ENCODE measurements at places on chromosomes 6 and 20.

DNA sequence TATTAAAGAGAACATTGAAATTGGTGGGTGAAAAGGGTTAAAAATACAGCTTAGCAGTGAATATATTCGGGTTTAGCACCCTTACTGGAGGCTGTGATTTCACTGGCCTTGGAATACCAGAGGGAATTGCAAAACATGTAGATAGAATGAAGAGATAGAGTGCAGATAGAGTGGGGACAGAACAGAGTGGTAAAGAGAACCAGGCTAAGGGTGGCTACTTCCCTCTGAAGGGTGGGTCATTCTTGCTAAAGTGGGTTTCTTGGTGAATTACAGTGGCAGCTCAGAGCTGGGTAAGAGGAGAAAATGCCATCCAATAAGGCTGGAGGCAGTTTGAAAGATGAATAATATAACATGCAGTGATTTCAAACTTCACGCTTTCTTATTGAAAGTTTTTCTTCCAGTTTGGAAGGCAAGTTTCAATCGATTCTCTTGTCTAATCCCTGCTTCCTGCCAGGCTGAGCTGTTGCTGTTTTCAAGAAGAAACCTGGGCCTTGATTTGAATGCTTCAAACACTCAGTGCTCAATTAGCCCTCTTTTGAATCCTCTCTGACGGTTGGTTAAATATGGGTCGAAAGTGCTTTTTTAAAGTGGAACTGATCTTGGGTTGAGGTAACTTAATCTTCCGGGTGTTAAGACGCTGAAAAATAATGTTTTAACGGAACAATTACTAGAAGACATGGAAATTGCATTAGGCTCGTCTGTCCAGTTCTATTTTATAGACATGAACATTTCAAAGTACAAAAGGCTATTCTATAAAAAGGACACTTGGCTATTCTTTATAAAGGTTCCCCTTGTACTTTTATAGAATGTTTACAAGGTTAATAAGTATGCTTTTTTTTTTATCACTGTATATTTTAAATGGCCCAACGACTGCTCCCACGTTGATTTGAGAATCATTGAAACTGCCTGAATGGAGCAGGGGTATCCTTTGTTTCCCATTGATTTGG lies 203.3 kb downstream of the BCAS1 start:
- DNase-seq, result no peak

DNA sequence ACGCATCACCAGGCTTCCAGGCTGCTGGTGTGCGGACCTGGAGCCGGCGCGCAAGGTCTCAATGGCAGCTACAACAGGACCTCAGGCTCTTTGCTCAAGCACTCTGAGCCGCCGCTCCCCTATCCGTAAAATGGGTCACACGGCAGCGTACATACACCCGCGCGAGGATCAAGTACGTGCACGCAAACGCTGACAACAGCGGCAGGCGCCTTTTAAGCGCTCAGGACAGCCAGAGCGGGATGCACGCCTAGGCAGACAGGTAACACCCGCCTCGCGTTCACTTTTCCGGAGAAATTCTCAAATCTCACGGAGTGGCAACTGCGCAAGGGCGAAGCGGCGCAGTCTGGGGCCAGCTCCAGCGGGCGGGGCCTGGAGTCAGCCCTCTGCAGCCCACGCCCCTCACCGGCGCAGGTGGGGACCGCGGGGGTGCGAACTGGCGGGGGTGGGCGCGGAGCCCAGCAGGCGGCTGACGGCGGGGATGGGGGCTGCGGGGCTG lies 535 bp downstream of the EXOC2 start:
- no peak for DNase-seq

GRCh38 chr6:109424946-109425345 lies 15.5 kb downstream of the PPIL6 start:
- DNase-seq, result no peak

GRCh38 chr6:115194981-115195638 lies 852.3 kb upstream of the HS3ST5 start:
- no peak for DNase-seq

- DNase-seq, result no peak
Measured at GRCh38 chr6:151699719-151700118, 107.8 kb upstream of the ESR1 start.

- DNase-seq, result no peak
Measured at GRCh38 chr6:95847061-95847460, 168.7 kb upstream of the FUT9 start.

GRCh38 chr6:114144887-114145851 lies 174.2 kb upstream of the HDAC2 start:
- no peak for DNase-seq

- DNase-seq, result no peak
Measured at GRCh38 chr6:116586276-116586675, 15.0 kb downstream of the RWDD1 start.

DNA sequence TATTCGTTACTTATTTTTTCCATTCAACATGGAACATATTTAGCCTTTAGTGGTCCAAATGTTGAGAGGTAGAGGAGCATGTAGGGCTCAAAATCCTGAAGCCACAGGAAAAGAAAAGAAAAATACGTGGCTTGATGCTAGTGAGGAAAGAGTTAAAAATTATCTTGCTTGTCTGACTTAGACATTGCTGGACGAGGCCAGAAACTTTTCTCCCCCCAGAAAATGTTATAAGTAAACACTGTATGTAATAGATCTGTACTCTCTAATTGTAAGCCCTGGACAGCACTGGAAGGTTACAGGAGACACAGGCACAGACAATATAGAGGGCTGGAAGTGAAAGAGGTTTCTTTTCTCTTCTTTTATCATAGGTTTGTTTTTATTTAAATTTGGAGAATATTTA lies 165.6 kb downstream of the ZFP64 start:
- no peak for DNase-seq

DNA sequence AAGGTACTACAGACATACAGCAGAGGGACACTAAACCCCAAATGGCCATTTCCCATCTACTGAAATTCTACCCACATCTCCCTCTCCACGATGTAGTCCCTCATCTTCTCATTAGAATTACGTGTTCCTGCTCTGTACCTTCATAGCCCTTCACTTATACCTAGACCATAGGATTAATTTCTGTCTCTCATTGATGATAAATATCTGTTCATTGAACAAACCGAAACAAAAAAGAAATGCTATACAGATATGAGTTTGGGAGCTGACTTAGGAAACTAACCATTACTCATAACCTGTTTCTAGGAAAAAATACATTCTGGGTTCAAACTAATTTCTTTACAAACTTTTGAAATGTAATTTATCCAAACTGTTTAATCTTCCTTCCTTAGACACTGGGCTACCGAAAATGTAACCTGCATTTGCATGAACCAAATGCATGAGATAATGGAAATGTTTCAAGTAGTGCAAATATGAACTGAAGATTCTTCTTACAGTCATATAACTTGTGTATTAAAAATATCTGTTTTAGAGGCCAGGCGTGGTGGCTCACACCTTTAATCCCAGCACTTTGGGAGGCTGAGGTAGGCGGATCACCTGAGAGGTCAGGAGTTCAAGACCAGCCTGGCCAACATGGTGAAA lies 85.3 kb downstream of the GJA10 start:
- DNase-seq, result no peak

- DNase-seq, result no peak
Measured at GRCh38 chr6:46243754-46244153, 73.0 kb upstream of the ENPP5 start.

GRCh38 chr6:111617149-111617548 lies 11.5 kb upstream of the TRAF3IP2 start:
- no peak for DNase-seq

- no peak for DNase-seq
Measured at GRCh38 chr6:102389994-102390393, 996.5 kb downstream of the GRIK2 start.

- no peak for DNase-seq
Measured at GRCh38 chr6:106732376-106732940, 103.1 kb downstream of the QRSL1 start.

GRCh38 chr20:39468703-39469102 lies 506.6 kb downstream of the DHX35 start:
- no peak for DNase-seq

- DNase-seq, result no peak
Measured at GRCh38 chr6:37630281-37630799, 67.3 kb downstream of the MDGA1 start.

DNA sequence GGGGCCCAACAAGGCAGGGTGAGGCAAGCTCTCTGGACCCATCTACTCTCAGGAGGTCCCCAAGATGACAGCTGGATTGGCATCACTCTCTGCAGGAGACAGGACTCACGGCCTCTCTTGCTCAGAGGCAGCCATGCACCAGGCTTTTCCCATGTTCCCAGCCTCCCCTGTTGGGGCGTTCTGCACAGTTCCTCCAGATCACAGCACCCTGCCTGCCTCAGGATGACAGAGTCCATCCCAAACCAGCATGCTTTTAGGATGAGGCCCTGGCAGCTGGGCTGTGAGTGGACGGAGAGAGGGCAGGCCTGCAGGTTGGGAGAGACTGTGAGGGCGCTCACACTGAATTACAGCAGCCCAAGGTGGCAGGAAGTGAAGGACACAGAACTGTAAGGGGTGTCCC lies 143.2 kb upstream of the MLN start:
- no peak for DNase-seq

GRCh38 chr20:53967527-53967926 lies 102.9 kb downstream of the BCAS1 start:
- no peak for DNase-seq

GRCh38 chr6:167471548-167471930 lies 146.7 kb downstream of the TTLL2 start:
- no peak for DNase-seq

DNA sequence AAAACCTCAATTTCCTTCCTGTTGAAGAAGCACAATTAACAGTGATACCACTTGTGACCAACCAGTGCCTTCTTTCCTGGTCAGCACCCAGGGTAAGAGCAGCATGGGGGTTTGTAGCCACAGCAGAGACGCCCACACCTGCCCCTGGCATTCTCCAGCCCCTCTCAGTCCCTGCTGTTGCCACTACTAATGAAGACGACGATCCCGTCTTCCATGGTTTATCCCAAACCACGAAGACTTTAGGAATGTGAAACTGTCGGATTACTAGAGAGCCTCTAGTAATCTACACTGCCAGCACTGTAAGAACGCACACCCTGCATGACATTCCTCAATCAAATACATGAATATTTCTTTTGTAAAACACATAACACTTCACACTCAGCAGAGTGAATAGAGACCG lies 60.0 kb downstream of the GINS1 start:
- DNase-seq, result no peak

GRCh38 chr6:3468585-3468984 lies 11.7 kb upstream of the SLC22A23 start:
- DNase-seq, result no peak

GRCh38 chr6:38836585-38836984 lies 121.5 kb downstream of the DNAH8 start:
- DNase-seq, result no peak

DNA sequence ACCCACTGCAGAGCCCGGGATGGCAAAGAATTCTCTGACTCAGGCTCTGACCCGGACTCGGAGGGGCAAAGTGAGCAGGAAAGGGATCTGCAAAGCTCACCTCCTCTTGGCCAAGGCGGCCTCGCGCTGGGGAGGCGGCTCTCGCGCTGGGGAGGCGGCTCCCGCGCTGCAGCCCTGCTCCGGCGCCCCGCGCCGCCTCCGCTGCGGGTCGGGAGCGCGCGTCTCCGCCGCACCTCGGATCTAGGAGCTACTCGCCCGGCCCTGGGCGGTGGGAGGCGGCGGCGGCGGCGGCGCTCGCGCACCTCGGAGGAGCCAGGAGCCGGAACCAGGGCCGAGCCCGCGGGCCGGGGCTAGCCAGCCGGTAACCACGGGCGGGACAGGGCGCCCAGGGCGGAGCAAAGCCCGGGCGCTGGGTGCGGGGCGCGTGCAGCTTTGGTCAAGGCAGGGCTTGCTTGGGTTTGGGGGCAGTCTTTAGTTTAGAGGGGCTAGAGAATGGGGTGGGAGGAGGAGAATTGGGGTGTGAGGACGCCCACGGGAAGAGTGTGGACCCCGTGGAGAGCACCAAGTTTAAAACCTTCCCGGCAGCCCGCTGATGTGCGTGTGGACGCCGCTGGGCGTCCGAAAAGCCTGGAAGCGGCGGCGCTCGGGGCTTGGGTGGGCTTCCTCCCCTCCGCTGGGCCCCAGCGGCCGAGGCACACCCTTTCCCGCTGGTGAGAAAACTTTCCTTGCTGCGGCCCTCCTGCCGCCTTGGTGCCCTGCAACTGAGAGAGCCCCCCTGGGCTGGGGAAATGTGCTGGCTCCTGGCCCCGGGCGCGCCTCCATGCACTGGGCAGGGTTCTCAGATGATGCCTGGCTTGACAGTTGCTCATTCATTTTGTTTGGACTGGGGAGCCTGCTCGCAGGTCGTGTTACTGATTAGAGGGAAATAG lies at the start of gene MRAP2:
MRAP2 (plus strand) TSS at position 250 of the 929 bp plus-strand sequence. CDS start 21,547 bp downstream, outside the sequence.
- DNase-seq, result no peak

DNA sequence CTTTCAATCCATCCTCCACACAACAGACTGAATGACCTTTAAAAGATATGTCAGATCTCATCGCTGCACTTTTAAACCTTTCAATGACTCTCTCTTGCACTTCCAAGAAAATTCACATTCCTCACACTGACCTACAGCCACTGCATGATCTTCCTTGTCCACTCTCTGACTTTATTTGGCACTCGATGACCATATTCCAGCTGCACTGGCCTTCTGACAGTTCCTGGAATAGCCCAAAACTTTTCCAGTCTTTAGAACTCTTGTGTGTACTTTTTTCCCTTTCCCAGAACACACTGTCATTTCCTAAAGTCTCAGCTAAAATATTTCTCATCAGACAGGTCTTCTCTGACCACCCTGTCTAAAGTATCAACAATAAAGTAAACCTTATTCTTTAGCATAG lies 174.6 kb downstream of the ADGRG6 start:
- no peak for DNase-seq

DNA sequence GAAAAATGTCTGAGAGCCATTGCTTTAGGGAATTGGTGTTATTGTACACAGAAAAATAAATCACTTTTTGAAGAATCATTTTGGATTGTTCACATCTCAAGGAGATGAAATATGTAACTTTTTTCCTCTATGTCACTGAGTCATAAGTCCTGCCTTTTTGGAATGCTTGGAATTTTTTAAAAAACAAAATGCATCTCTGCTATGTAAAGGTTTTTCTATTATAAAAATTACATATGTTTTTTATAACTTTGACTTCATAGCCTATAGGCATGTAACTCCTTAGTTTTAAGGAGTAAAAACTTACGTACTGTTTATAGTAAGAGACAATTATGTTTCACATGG lies 8.7 kb downstream of the RNF144B start:
- DNase-seq, result no peak

GRCh38 chr6:16630026-16630643 lies 131.1 kb downstream of the ATXN1 start:
- no peak for DNase-seq

- no peak for DNase-seq
Measured at GRCh38 chr6:140897804-140898573, 1234.7 kb upstream of the GJE1 start.

Measured in cortex of kidney (tissue), 1 donor.